ENCODE measurements at places on chromosomes 12 and 14.

DNA sequence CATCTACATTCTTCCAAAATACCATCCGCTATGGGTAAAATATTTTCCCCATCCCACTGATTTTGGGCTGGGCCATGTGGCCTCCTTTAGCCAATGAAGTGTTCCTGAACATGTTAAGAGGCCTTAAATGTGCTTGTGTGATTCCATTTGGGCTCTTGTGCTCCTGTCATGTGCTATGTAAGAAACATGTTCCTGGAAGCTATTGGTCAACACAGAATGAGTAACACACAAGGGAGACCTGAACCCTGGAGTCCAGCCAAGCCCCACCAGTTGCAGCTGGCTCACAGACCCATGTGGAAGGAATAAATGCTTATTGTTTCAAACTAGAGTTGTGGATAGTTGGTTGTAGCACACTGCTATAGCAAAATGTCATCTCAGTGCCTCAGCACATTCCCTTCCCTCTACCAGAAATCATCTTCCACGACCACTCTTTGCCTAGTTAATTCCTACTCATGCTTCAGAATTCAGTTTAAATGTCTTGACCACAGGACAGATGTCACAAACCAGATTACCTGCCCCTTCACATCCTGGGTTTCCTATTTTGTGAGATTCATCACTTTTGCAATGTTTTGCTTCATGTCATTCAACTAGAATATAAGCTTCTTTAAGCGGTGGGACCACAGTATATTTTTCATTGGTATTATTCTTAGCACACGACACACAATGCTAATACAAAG, 217.3 kb upstream of the EEA1 start:
- no peak for DNase-seq

GRCh38 chr12:70849265-70849960, 71.1 kb downstream of the PTPRR start:
- DNase-seq = no peak

- DNase-seq = no peak
These were observed 5.2 kb upstream of the HSP90B1 start for GRCh38 chr12:103924761-103925641.

GRCh38 chr12:1300460-1300859, 293.9 kb downstream of the FBXL14 start:
- no peak for DNase-seq

DNA sequence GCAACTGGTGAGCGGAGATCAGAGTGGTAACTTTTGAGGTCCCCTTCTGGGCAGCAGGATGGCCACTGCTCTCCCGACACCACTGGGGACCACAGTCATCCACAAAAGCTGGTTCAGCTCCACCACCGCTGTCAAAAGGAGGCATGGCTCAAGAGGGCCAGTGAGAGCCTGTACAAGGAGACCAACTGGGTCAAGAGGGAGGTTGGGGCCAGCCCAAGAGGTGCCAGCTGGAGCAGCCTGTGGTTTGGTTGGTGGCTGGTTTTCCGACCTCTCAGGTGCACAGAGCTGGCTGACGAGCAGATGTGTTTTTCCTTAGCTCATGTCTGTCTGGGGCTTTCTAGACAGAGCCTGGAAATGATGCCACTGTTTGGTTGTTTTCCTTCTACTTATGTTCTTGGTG, 60.1 kb downstream of the ERH start:
- DNase-seq = no peak

GRCh38 chr14:54348923-54349620, 47.7 kb upstream of the CDKN3 start:
- no peak for DNase-seq

- no peak for DNase-seq
These were observed 138.1 kb upstream of the LMNTD1 start for GRCh38 chr12:25690996-25691864.

DNA sequence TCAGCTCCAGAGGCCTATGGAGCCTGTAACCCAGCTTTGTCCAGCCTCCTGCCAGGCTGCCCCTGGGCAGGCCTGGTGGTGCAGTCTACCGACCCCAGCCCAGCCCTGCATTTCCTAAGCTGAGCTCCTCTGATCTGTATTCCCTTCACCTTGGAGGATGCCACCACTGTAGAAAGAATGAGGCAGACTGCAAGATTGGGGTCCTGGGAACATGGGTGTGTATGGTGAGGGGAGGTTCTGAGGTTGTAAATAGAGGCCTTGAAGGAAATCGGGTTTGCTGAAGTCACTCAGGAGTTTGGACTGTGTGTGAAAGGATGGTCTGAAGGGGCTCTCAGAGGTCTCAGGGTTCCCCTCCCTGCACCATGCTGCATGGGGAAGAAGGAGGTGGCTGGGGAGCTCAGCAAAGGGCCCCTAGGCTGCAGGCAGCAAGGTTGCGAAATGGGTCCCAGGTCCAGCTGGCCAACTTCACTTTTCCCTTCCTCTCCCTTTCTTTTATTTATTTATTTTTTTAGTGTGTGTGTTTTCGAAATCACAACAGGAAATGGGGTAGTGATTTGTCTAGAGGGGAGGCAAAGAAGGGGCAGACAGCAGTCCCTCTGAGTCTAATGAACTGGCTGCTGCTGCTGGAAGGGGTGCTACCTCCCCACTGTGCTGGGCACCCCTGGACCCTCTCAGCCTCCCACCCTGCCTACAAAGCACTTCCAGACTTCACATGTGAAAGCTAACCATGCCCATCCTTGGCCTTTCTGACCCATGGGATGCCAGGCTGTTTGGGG, 1.2 kb upstream of the LRP1-AS start:
- no peak for DNase-seq

- DNase-seq = no peak
These were observed 2.1 kb downstream of the SARNP start for GRCh38 chr12:55815473-55815872.

GRCh38 chr14:101174980-101175606, 271.6 kb upstream of the RTL1 start:
- DNase-seq = no peak

DNA sequence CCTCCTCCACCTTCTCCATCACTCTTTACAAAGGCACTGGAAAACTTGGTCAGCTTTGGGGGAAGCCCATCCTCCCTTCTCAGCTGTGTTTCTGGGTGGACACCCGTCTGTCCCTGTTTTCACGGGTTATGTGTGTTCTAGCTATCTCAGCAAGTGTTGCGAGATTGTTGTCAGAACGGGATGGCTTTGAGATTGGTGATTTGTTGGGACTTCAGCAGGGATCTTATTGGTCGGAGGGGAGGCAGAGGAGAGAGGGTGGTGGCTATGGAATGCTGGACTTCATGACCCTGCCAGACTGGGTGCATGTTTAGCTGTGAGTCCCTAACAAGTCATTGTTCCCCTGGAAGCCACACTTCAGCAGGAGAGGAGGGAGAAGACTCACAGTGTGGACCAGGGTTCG, 2.1 kb downstream of the USP5 start:
- no peak for DNase-seq

GRCh38 chr14:62313212-62313611, 551.0 kb downstream of the SNAPC1 start:
- no peak for DNase-seq

- peak; percentile 94 for DNase-seq
These were observed at the start of gene ATF7IP for GRCh38 chr12:14365294-14366208. Gene ATF7IP (plus strand): TSS chr12:14365682. CDS start chr12:14423916, 58,234 bp downstream.

- DNase-seq = no peak
These were observed 429 bp upstream of the PLEKHA5 start for GRCh38 chr12:19129122-19129485.

DNA sequence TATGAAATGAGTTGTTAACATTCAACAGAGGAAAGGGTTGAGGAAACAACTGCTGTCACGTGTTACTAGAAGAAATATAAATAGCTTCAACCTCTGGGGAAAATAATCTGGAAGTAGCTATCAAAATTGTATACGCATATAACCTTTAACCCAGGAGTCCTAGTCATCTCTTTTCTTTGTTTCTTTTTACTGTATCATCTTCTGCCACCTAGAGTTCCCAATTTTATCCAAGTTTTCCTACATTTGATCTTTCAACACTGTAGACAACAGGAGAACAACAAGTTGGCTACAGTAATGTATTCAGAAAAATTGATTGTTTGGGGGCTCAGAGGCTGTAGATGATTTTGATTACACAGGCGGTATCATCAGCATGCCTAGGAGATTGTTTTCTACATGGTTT, 453.7 kb downstream of the FSCB start:
- DNase-seq = no peak

- no peak for DNase-seq
These were observed 24.0 kb downstream of the SSH1 start for GRCh38 chr12:108833355-108833733.

GRCh38 chr14:94128216-94128839, 1.1 kb downstream of the IFI27L2 start:
- no peak for DNase-seq

- DNase-seq = no peak
These were observed 30.8 kb upstream of the COL2A1 start for GRCh38 chr12:48034835-48035805.

DNA sequence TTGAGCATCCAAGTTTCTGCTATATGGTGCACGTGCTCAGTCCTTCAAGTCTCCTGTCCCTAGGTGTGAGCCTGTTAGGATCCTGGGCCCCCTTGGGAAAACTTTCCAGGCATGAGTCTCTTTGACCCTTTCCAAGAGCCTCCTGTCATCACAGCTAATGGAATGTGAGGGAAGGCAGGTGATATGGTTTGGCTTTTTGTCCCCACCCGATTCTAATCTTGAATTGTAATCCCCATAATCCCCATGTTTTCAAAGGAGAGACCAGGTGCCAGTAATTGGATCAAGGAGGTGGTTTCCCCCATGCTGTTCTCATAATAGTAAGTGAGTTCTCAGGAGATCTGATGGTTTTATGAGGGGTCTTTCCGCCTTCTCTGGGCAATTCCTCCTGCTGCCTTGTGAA, 265.5 kb downstream of the ATP23 start:
- DNase-seq = no peak

DNA sequence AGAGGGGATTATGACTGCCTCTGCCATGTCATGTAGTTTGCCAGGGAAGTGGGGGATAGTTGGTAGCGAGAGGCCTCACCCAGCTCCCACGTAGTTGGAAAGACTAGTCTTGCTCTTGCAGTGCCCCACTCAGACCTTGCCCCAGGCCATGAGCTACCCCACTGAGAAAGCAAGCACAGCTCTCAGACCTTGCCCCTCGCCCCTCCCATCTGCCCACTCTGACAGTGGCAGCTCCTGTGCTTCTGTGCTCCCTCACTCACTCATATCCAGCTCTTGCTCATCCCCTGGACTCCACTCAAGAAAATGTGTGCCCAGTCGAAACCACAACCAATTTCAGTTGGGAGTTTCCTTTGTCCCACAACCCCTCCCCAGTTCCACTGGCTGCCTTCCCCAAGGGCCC, 55.5 kb upstream of the BDKRB2 start:
- no peak for DNase-seq

GRCh38 chr12:946212-946611, 3.3 kb downstream of the RAD52 start:
- DNase-seq = no peak

GRCh38 chr14:22978981-22979671, 3.2 kb downstream of the AJUBA start:
- DNase-seq = no peak

- DNase-seq = no peak
These were observed 129.8 kb upstream of the KRR1 start for GRCh38 chr12:75641031-75641780.

DNA sequence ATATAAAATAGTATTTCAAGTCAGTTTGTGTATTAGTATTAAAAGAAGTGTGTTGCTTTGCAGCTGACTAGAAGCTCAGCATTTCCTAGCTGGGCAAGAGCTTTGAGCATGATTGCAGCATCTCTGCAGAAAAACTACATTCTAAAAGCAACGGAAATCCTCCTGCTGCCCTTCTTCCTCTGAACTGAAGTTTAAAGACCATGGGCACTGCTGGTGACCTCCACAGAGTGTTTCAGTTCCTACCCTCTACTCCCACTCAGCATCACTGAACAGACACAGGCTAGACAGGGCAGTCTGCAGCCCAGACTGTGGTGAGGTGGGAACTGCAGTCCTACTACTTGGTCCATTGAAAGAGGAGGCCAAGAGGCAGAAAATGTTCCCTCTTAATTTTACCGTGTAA, 59.0 kb downstream of the FAR2 start:
- DNase-seq = no peak

- no peak for DNase-seq
These were observed 47.2 kb downstream of the MYF5 start for GRCh38 chr12:80763874-80764273.

DNA sequence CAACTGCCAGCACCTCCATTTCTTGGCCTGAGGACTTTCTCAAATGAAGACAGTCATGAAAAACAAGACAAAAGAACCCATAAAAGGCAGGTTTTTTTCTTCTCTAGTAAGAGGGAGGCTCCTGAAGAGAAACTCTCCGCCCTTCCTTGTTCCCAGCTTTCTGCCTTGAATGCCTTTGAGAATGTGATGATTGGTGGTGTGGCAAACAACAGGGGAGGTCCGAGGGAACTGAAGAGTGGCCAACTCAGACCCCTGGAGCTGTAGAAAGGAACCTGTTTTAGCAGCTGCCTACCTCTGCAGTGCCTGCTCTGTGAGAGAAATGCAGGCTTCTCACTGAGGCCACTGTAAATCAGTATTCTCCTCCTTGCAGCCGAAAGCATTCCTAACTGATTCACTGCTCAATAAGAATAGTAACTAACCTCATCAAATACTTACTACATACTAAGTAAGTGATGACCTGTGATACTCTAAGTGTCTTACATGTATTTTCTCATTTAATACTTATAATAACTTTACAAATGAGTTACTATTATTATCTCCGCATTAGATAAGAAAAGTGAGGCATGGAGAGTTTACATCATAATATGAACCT, 16.7 kb upstream of the ERC1 start:
- no peak for DNase-seq

DNA sequence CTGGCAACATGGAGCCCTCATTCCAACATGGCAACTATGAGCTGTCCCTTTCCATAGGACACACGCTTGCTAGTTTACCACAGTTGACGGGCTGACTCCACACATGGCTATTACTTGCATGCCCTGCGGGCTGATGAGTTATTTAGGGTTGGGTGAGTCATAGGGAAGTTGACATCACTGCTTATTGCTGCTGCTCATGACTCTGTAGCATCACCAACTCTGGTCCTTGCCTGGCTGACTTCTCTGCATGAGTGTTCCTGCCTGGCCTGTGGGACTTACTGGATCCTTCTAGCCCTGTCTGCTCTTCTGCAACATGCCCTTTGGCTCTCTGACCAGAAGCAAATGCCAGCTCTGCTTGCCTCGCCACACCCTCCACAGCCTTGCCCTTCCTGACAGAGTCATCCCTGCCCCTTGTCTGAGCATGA, 199.5 kb downstream of the ANO6 start:
- no peak for DNase-seq

GRCh38 chr12:52612431-52613383, 5.7 kb downstream of the KRT73 start:
- DNase-seq = no peak

DNA sequence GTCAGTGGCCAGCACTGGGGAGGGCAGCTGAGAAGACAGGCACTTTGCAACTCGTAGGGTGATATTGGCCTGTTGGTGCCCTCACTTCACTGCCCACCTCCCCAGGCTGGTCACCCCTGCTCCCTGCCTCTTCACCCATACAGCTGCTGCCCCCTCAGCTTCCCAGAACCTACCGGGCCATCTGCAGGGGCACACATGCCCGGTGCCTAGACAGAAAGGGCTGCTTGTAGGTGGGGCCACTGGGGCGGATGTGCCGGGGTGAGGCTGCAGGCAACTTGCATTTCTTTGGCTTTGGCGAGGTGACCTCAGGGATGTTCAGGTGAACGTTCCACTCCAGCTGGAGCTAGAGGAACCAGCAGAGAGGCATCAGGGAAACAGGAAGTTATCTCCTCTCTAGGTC, 17.2 kb downstream of the FAM186B start:
- no peak for DNase-seq

All from stimulated activated CD8-positive, alpha-beta memory T cell treated with anti-CD3 and anti-CD28 coated beads, Interleukin-12 subunit alpha, Interleukin-12 subunit beta, amount 100 ng/mL, for 1 hour (primary cell).